ENCODE measurements at places on chromosomes 6 and 20. TPM values are rescaled to one million over a fixed set of nuclear protein-coding genes. Genes with fewer than 3 reads are reported as not detected.

Gene TMEM63B
- 23.9 TPM for total RNA-seq

Gene SCUBE3
- total RNA-seq: 0.75 TPM

Gene HEY2
- 1.1 TPM for total RNA-seq

Gene CST4
- total RNA-seq: not detected

Gene BPIFB1
- total RNA-seq: not detected

Gene APOM
- 0.19 TPM for total RNA-seq

Gene ZBTB2
- total RNA-seq: 6.0 TPM

Gene ZC2HC1B
- not detected for total RNA-seq

Gene LGSN
- total RNA-seq: not detected
